Dermis microvascular lymphatic vessel endothelial cell (primary cell): ENCODE measurements at places on chromosomes 12 and 14. TPM values are rescaled to one million over a fixed set of nuclear protein-coding genes. Genes with fewer than 3 reads are reported as not detected.
A peak's percentile ranks its signal among the peaks of the same experiment; 100 is the strongest.

DNA sequence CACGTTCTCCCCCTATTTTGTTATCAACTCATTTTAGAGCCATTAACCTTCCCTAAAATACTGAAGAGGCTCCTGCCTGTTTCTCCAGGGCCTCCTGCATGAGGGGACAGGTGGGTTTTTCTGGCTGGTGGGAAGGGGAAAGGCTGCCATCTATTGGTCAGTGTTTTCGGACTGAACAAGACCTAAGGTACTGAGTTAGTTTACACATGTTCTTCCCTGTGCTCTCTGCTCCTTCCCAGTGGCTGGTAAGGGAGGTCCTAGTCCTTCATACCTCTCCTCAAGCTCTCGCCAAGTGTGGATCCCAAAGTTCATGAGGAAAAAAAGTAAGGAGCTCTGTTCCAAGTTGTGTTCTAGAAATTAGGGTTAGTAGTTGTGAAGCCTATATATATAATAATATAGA is 357.5 kb downstream of the FSCB start:
- DNase-seq = no peak

GRCh38 chr12:65279369-65280112 is 1.1 kb downstream of the MSRB3 start:
- no peak for DNase-seq

- no peak for DNase-seq
Observed at GRCh38 chr14:34650786-34651584, 21.0 kb upstream of the SNX6 start.

DNA sequence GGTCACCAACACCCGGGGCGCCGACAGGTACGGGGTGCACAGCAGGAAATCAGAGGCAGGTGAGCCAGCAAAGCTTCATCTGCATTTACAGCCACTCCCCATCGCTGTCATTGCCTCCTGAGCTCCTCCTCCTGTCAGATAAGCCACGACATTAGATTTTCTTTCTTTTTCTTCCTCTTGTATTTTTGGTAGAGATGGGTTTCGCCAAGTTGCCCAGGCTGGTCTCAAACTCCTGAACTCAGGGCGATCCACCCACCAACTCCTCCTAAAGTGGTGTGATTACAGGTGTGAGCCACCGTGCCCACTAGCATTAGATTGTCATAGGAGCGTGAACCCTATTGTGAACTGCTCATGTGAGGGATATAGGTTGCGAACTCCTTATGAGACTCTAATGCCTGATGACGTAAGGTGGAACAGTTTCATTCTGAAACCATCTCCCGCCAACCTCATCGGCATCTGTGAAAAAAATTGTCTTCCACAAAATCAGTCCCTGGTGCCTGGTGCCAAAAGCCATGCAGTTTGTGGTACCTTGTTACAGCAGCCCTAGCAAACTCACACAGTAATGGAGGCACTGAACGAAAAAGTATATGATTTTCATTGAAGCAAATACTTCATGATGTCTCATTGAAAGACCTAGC is 1.5 kb downstream of the STYK1 start:
- no peak for DNase-seq

Gene FKBP3
- total RNA-seq = 14.8 and 18.2 TPM in 2 replicates

GRCh38 chr12:68292151-68292943 is 38.9 kb upstream of the IL22 start:
- no peak for DNase-seq

DNA sequence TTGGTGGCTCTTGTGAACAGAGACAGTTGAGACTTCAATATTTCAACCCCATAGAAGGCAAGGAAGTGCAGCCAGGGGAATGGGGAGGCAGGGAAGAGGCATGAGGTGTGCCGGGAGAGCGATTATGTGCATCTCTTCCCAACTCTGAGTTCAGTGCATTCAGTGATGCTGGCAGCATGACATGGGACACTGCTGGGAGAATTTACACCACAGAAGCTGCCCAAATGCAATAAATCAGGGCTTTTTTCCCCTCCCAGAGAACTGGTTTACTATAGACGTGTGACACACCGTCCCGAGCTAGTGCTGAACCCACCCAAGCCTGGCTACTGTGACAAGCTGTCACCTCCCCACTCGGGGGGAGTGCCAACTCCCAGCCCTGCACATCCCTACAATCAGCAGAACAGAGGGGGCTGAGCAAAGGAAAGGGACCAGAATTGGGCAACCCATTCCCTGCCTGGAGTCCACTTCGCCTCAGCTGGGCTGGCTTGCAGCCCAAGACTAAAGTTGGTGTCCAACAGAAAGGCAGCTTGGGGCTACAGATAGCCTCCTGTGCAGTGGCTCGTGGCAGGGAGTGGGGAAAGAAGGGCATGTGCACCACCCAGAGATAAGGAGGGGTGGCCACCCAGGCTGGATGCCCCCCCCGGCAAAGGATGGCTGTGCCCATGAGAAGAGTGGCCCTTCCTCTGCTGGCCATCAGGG is 16.7 kb downstream of the AHSA1 start:
- DNase-seq = no peak

DNA sequence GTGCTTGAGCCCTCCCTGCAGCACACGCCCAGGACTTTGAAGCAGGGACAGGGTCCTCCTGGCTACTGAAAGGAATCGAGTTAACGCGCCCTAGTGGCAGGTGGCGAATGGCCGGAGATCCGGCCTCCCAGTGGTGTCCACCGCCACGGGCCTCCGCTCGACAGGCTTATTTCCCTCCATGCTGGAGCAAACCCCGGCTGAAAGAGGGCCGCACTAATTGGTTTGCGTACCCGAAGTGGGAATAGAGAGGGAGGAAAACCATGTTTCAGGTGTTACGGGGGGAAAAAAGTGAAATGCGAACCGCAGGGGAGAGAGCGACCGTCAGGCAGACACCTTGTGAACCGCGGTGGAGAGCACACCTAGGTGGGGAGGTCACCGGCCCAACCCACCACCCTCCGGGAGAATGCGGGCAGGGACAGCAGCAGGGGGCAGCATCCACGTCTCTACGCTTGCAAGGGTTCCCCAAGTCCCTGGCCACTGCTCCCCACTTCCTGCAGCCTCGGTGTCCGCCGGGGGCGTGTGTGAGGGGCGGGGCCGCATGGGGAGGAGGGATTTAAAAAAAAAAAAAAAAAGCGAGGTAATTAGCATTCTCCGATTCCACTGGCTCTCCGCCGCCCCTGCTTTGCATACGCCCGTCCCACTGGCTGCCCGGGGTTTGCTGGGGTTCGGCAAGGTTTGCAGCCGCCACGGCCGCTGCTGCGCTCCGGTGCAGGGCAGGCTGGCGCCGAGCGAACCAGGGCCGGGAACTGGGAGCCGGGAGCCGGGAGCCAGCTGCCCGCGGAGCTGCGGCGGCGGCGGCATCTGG is 224.6 kb upstream of the CRY1 start:
- DNase-seq = peak; percentile 76

DNA sequence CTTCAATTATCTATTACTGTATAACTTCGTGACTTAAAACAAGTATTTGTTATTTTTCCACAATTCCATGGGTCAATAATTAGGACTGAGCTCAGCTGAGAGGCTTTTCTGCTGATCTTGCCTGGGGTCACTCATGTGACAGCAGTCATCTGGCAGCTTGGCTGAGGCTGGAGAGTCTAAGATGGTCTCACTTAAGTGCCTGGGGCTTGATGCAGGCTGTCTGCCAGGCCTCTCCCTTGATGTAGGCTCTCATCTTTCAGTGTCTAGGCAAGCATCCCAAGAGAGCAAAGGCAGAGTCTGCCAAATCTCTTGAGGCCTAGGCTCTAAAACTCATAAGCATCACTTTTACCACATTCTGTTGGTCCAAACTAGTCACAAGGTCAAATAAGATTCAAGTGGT is 93.2 kb downstream of the NKX2-1 start:
- DNase-seq = no peak

Gene OTOGL
- 0.13 and 0.26 TPM in 2 replicates for total RNA-seq

Gene SELPLG
- 0.13 and 0.26 TPM in 2 replicates for total RNA-seq

DNA sequence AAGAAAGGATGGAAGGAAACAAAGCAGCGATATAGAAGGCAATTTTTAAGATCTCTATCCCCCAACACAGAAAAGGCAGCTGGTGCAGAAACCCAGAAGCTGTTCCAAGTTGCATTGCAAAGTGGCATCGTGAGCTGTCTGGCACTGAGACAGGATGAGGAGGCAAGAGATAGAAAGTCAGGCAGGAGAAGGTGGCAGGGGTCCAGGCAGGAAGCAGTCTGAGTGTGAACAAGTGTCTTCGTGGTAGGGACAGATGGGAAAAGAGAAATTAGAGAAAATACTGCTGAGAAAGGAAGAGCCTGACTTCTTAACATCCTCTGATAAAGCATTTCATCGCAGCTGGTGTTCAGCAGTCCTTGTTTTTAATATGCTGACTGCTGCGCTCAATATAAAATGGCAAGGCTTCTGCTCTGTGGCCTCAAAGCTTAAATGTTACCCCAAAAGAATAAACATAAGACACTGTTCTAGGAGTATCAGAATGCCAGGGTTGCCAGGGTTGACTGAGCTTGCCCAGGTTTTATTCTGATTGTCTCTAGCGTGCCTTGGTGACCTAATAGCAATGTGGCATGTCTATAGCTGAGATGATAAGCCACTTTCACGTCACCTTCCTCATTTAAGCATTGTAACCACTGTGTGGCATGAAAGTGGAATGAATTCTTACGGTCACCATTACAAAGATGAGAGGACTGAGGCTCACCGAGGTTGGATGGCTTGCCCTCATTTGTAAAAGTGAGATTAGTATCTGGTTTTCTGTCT is 397.6 kb downstream of the NUAK1 start:
- peak; percentile 42 for DNase-seq

DNA sequence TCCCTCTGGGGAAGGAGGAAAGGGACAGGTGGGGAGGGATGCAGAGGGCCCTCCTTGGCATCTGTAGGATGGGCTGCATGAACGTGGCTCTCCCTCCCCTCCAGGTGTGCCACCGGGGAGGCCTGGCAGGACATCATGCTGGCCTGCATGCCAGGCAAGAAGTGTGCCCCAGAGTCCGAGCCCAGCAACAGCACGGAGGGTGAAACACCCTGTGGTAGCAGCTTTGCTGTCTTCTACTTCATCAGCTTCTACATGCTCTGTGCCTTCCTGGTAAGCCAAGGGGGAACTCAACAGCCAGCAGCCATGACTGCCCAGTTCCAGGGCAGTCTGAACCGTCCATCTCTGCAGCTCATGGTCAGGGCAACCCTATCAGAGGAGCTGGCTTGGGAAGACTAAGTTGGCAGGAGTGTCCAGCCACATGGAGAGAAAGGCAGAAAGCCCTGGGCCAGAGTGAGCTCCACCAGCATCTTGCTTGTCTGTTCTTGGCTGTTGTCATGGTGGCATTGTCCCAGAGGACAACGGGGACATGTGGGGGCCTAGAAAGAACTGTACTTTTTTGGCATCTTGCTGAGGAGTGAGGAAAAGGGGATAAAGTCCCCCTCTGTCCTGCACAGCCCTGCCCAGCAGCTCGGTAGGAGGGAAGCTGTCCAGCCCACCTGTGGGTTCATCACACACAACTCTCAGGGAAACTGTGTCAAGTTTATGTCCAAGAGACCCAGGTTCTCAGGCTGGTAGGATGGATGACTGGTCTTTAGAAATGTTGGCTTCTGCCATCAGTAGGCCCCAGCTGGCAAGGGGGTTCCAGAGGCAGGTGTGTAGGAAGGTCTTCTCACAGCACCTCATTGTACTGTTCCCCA is 129.8 kb upstream of the FKBP4 start:
- no peak for DNase-seq

- DNase-seq = no peak
Observed at GRCh38 chr12:106780010-106780631, 5.6 kb downstream of the RIC8B start.

DNA sequence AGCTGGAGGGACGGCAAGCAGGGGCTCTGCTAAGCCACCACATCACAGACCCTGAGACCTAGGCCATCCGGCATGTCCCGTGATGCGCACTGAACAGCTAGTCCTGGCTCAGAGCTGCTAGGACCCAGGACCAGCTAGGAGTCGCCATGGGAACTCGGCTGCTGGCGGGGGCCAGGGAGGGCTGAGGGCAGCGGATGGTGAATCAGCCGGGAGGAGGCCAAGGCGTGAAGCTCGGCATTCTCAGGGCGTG is 5.1 kb downstream of the AHNAK2 start:
- DNase-seq = no peak

DNA sequence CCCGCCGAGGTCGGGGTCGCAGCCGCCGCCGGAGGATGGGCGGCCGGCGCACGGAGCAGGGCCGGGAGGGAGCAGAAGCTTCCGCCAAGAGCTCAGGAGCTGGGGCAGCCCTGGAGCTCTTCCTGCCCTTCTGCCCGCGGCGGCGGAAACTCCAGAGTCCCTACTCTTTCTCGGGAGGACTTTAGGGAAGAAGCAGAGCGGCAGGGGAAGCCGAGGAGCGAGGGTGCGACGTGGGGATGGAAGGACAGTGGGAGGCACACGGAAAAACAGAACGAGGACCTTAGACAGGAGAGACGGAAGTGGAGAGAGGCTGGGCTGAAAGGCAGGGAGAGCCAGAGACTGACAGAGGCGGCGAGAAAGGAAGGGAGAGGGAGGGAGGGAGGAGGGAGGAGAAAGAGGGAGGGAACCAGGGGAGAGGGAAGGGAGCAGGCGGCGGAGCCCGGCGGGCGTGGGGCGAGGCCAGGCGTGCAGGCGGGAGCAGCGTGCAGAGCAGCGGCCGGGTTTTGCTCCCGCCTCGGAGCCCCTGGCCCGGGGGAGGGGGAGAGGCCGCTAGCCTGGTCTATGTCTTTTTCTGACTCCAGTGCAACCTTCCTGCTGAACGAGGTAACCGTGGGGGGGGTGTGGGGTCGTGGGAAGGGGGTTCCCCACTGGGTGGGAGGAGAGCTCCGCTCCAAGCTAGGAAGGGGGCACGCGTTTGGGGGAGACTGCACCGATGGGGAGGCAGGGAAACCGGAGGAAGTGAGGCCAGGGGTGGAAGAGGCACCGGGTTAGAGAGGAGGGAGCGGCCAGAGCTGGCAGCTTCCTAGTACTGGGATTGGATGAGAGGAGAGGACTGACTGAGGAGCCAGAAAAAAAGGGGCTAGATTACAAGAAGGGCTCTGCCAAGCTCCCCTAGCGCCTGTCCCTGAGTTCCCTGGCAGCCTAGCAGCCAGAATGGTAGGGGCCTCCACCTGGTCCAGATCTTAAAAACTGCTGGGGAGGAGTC is 2.9 kb upstream of the CACNB3 start:
- peak; percentile 74 for DNase-seq

Gene LPAR5
- under 0.01 TPM in 1 of 2 replicates, not detected in the other for total RNA-seq

GRCh38 chr12:92079054-92079385 is 66.6 kb downstream of the BTG1 start:
- DNase-seq = no peak
